Motor neuron (in vitro differentiated cells): ENCODE measurements at places on chromosomes 5 and 9. TPM values are rescaled to one million over a fixed set of nuclear protein-coding genes. Genes with fewer than 3 reads are reported as not detected.

TAF11L10 gene
- total RNA-seq = 1.7 and 2.1 TPM in 2 replicates

MARCOL gene
- 0.32 TPM in 1 of 2 replicates, not detected in the other for total RNA-seq

PCDHA9 gene
- 2.1 and 2.4 TPM in 2 replicates for total RNA-seq

RORB gene
- total RNA-seq = 0.57 and 0.87 TPM in 2 replicates

LRRC70 gene
- total RNA-seq = 1.6 and 1.9 TPM in 2 replicates

CRHBP gene
- 0.25 and 0.50 TPM in 2 replicates for total RNA-seq

PCDHGA6 gene
- 0.11 and 0.25 TPM in 2 replicates for total RNA-seq

SLIT3 gene
- 5.9 and 6.1 TPM in 2 replicates for total RNA-seq

C1QTNF2 gene
- 0.05 and 0.19 TPM in 2 replicates for total RNA-seq

TEX48 gene
- not detected in 2 replicates for total RNA-seq

SPAAR gene
- 0.22 TPM in 1 of 2 replicates, not detected in the other for total RNA-seq

ECPAS gene
- total RNA-seq = 66.8 and 70.1 TPM in 2 replicates

LCN12 gene
- total RNA-seq = 0.46 TPM in 2 replicates
